ENCODE measurements at places on chromosomes 7 and 10.

DNA sequence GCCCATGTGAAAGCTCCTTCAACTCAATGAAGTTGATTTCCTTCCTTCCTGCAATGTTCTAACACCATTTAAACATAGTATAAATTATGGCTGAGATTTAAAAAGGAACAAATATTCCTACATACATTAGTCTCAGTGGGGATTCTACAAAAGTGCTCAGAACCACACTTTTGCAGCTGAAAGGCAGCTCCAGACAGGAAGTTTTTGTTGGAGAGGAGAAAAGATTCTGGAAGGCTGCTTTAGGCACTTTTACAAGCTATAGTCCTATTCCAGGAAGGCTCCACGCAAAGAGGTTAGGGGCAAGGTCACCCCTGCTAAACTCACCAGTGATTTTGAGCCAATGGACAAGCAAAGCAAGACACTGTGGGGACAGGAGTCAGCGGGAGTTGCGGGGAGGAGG is 179.2 kb upstream of the CDCA7L start:
- no peak for DNase-seq

- DNase-seq: no peak
Measured at GRCh38 chr7:157983502-157984422, 603.9 kb downstream of the PTPRN2 start.

DNA sequence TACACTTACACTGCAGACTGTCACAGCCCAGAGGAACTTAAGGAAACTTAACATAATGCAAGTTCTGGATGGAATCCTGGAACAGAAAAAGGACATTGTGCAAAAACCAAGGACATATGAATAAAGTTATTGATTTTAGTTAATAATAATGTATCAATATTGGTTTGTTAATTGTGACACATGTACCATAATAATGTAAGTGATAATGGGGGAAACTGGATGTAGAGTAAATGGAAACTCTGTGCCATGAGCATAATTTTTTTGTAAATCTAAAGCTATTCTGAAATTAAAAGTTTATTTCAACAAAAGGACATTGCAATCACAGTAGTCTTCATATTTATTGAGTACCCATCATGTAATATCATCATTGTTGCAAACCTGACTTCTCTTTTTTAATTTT is 107.2 kb downstream of the VTI1A start:
- DNase-seq: no peak

DNA sequence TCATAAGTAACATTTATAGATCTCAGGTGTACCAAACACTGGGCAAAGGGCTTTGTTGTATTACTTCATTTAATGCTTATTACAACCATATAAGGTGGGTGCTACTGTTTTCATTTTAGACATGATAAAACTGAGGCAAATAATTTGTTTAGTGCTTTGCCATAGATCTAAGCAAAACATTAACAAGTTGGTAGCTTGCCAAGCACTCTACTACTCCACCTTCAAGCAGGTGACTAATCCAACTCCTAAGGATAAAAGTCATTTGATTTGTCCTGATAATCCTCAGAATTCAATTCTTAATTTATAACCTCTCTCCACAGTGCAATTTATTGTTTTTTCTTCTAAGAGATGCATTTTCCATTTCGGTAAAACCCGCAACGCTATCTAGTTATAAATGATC is 646.4 kb downstream of the GRM8 start:
- no peak for DNase-seq

GRCh38 chr7:114086537-114086913 is 167.7 kb upstream of the PPP1R3A start:
- no peak for DNase-seq

GRCh38 chr10:114638821-114639625 is 19.1 kb downstream of the ABLIM1 start:
- DNase-seq: no peak

GRCh38 chr10:129954492-129955315 is 9.4 kb downstream of the EBF3 start:
- DNase-seq: no peak

- no peak for DNase-seq
Measured at GRCh38 chr7:130956417-130957136, 222.6 kb upstream of the KLF14 start.

- DNase-seq: no peak
Measured at GRCh38 chr10:3260066-3260834, 87.7 kb upstream of the PITRM1 start.

DNA sequence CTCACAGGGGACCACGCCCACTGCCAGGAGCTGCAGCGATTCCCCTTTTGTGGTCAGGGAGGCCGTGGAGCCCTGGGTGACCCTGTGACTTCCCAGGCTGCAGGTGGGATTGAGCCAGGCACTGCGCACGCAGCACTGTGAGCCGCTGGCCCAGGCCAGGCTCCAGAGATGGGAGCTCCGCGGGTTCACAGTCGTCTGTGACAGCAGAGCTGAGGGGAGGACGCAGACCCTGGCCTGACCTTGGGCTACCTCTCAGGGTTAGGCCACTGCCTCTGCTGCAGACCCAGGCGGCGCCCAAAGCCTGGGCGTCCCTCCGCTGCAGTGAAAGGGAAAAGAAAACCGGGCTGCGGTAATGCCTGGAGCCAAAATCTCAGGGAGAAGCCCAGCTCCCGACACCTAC is 107.5 kb upstream of the GPR26 start:
- no peak for DNase-seq

- no peak for DNase-seq
Measured at GRCh38 chr7:159142199-159142598, 2.5 kb downstream of the VIPR2 start.

- DNase-seq: no peak
Measured at GRCh38 chr10:110387983-110388686, 83.4 kb upstream of the SMNDC1 start.

DNA sequence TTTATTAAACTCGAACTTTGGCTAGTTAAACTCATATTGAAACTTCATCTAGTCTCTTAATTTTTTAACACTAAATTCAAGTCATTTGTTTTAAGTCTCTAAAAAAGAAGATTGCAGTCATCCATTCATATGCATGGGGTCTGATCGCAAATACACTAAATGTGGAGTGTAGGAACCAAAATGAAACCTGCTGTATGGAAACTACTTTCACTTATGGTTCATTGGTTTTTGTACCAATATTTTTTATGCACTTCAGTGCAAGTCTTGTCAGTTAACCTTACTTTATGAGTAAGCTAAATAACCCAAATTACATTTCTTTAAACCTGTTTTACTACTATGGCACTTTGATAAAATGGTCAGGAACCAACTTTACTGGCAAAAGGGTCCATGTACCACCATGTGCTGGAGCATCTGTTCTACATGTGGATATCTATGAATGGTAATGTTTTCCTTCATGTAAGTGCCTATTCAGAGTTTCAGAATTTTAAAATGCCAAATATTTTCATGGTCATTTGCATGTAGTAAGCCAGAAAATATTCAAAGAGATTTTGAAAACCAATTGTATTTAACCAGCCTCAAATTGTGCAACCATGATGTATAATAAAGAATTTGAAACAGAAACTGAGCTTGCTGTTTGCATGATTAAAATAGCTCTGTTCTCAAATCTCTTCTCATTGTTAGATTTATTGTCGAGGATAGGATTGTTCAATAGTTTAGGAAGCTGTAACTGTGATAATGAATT is 7.6 kb upstream of the SUPV3L1 start:
- DNase-seq: no peak

DNA sequence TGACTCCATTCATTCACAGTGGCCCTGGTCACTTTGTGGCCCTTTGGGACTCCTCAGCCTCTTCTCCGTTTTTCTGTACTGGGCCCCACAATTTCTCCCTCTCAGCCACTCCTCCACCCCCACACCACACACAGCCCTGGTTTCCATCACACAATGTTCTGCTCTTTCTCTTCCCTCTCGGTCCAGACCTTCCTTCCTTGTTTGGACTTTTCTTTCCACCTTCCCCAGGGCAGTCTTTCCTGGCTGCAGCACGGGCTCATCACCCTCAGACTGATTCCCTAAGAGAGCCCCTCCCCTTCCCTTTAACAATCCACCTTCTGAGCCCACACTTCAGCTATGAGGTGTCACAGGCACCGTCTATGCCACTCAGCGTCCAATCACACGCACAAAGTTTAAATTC is 25.7 kb downstream of the CPXM2 start:
- no peak for DNase-seq

DNA sequence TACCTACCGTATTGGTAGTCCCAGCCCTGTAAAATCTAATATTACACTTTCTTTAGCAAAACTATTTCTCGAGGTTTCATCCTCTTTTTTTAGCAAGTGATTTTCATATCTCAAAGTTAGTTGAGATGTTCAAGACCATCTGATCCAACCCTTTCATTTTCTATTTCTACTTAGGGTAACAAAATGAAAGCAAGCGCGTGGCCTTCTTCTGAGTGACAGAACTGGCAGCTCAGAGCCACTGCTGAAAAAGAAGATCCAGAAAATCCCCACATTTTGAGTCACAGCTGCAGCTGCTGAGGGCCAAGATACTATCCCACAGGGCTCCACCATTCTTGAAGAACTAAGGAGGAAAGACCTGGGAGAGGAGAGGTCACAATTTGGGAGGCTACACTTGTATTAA is 24.8 kb upstream of the ZNF800 start:
- no peak for DNase-seq

DNA sequence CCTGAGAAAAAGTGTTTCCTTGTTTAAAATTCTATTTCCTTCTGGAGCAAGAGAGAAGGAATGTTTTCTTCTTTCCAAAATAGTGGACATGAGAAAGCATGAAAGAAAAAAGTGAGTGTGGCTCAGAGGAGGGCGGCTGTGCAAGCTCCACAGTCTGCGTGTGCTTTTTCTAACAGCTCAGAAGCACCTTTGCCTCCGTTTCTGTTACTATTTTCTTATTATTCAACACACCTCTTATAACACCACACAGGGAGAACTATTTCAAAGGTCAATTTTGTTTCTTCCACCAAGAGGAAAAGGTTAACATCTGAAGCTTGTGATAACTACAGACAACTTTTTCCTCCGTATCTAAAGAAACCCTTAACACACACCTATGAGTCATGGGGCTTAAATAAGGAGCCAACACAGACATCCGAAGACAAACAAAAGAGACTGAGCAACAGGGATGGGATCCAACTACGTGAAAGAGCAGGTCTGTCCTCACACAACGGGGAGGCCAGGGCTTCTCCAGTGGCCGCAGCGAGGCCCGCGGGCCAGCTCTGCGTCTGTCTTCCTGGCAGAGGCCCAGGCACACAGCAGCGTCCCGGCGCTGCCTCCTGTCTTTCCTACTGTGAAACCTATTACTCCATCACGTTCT is 36.2 kb upstream of the NCAPG2 start:
- DNase-seq: no peak

- no peak for DNase-seq
Measured at GRCh38 chr10:79059859-79060379, 8.8 kb upstream of the ZMIZ1 start.

DNA sequence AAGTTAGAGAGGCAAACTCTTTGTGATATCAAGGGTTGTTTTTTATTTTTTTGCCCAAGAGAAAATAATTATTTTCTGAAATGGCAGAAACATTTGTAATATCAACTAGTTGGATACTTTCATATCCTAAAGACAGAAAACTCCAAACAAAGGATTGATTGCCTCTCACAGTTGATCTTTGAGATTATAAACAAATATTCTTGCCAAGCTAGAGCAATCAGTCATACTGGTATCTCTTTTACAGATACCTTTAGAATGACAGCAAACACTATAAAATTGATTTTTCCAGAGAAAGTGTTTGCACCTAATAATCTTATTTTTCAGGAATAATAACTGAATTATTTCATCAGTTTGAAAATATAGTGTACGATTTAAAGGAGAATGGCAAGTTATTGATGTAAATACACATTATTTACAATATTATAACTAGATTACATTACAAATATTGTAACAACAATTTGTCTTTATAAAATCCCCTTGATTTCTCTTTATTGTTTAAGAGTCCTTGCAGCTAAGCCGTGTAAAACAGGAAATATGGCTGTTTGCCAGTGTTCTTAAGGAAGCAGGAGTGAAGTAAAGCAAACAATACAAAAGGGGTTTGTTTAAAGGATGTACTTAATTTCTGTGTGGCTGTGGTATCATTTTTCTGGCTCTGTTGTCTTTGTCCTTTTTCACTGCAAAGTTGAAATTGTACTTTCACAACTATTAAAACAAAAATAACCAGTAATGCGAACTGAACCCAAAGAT is 58.4 kb downstream of the MAPK8 start:
- no peak for DNase-seq

GRCh38 chr10:47383261-47384147 is 589 bp downstream of the ZNF488 start:
- no peak for DNase-seq

DNA sequence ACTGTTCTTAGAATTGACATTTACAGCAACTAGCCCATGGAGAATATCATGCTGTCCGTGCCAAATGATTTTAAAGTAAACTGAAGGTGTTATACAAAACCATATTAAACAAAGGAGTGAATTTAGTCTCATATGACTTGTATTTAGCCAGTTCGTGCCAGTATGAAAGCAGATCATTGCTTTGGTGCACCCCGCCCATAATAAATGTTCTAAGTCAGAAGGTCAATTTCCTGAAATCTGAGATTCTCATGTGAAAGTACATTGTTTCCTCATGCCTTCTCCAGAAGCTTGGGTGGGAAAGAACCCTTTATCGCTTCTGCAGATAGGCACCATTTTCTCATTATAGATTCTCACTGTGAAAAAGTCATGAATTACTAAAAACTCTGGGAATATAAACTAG is 106.4 kb downstream of the CAMK1D start:
- DNase-seq: no peak

GRCh38 chr7:33129806-33130153 is 416 bp downstream of the BBS9 start:
- no peak for DNase-seq

DNA sequence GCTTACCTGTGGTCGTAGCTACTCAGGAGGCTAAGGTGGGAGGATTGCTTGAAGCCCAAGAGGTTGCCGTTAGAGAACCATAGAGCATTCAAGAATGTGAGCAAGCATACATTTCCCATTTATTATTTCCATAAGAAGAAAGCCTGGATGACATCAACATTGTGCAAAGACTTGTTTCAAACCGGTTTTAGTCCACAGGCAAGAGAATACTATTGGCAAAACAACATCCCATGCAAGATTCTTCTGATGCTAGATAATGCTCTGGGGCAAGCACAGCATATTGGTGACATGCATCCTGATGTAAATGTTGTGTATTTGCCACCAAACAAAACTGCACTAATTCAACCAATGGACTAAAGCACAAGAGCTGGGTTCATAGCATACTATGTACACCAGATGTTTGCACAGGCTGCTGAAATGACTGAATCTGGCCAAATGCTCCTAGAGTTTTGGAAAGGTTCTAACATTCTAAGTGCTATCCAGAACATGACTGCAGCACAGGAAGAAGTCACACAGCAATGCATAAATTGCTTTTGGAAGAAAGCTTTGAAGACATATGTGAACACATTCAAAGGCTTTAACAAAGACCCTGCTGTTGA is 42.6 kb downstream of the OTUD1 start:
- no peak for DNase-seq

GRCh38 chr7:133040674-133041073 is 41.2 kb downstream of the CHCHD3 start:
- DNase-seq: no peak

- DNase-seq: no peak
Measured at GRCh38 chr7:155453296-155454182, 4.4 kb upstream of the EN2 start.
